ENCODE measurements at places on chromosomes 1 and 21.
A peak's percentile ranks its signal among the peaks of the same experiment; 100 is the strongest.

DNA sequence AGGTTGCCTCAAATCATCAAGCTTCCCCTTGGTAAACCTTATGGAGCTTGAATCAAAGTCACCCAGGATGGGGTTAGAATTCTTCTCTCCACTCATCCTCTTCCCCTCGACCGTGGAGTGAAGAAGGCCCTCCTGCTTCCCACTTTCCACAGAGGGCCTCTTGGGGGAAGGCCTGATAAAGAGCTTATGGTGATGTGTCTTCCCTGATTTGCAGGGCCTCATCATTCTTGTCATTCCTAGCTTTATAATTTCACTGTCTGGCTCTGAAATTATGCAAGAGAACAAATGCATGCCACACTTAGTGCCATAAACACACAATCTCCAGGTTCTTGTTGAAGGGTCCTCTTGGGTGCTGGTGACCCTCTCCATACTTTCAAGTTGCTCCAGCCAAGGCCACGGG lies 101.2 kb downstream of the HMGB4 start:
- no peak for DNase-seq

DNA sequence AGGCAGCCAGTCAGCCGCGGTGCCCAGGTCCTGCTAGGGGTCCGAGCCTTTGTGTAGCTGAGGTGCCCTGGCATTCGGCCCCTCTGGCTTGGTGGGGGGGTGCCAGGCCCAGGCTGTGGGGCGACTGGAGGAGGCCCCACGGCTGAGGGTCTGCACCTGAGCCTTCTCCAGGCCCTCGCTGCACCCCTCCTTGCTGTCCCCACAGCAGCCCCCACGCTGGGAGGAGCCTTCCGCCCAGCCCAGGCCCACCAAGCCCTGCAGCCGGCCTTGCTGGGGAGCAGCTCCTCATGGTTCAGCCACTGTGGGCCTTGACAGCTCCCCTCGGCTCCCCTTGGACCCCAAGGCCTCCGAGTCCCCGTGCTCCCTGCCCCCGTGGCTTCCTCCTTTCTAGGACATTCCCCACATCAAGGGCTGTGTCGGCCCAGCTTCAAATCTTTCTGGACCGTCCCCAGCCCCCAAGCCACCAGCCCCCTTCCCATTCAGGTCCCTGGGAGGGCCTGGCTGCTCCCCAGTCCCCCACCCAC lies 67.8 kb downstream of the MORN1 start:
- no peak for DNase-seq

DNA sequence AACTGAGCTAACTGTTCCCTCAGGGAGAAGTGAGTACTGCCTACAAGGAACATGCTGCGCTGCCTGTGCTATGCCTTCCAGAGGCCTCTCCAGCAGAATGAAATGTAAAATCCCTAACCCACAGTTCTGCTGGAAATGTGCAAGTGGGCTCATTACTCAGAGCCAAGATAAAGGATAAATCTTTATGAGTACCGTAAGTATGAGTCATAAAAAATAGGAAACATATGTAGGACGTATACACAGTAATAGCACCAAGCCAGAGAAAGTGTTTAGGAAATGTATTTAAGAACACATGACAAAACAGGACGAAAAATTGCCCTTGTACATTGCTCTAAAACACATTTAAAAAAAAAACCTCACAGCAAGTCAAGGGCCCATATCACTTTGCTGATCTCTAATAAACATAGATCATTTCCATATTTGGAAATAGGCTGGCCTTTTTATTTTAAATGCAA lies 104.6 kb downstream of the TGFBR3 start:
- DNase-seq = peak; percentile 74

DNA sequence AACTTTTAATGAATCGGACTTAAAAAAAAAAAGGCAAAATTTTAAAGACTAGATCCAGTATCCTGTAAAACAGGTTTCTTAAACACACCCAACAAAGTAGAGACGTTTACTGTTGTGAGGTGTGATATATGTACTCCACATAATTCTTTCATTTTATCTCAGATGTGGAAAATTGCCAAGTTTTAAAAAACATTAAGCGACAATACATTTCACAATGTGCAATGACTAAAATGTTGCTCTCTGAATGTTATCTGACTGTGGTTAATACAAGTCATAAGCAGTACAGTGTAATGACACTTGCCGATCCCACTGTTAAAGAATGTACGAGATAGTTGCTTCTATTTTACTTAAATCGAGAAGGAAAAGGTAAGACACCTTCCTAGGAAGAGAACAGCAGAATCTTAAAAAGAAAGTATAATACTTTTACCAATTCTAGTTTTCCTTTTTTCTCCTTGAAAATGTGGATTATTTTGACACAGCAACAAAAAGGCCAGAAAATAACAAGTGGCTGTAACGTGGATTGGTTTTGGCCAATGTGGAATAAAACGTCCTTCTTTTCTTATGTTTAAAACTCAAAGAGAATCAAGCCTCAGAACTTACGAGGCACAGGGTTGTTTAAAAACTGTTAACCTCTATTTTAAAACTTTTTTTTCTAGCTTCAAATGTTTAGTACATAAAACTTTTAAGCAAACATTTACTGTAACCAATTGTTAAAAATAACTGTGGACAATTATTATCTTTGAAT lies 51.4 kb downstream of the TP53BP2 start:
- DNase-seq = no peak

GRCh38 chr21:33292724-33293123 lies 26.6 kb downstream of the IL10RB start:
- DNase-seq = no peak

DNA sequence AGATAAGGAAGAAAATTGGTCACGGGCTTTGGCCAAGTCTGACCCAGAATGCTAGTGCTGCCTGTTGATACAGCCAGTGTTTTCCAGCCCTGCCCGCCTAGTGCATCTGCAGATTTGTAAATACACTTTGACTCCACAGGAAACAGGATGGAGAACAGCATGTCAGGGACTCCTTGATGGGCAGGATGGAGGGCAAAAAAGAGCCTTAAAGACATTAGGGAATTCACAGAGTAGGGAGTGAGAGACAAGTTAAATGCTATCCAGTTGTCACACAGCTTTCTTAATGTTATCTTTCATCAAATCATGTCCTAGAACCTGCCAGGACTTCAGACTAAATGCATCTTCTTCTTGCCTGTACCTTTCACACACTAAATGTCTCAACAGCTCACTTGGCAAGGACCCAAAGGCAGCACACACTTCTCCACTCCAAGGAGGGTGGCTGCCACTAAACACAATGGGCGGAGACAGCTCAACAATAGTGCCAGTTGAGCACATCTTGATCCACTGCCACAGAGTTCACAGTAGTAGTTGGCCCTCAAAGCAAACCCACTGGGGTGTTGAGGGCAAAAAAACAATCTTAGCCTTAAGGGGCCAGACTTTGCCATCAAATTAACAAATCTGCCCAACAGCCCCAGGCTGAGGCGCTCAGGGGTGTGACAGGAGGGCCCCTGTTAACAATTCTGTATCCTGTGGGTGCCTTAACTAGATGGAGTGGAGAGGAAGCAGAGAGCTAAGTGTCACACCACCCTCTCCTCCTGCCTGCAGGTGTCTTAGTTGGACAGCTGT lies 2.7 kb downstream of the HIVEP3 start:
- DNase-seq = peak; percentile 30

GRCh38 chr1:206106328-206107167 lies 10.6 kb downstream of the AVPR1B start:
- DNase-seq = peak; percentile 68

- DNase-seq = no peak
Observed at GRCh38 chr1:220338759-220339158, 66.5 kb upstream of the RAB3GAP2 start.

DNA sequence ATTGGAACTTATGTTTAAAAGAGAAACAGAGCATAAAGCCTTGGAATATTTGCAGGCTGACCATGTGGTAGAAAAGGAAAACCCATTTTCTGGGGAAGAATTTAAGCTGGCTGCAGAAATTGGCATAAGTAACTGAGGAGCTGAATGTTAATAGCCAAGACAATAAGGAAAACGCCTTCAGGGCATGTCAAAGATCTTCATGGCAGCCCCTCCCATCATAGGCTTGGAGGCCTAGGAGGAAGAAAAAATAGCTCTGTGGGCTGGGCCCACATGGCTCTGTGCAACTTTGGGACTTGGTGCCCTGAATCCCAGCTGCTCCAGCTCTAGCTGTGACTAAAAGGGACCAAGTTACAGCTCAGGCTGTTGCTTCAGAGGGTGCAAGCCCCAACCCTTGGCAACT lies 51.5 kb downstream of the CTH start:
- no peak for DNase-seq

- DNase-seq = no peak
Observed at GRCh38 chr1:216945538-216946080, 222.4 kb upstream of the ESRRG start.

DNA sequence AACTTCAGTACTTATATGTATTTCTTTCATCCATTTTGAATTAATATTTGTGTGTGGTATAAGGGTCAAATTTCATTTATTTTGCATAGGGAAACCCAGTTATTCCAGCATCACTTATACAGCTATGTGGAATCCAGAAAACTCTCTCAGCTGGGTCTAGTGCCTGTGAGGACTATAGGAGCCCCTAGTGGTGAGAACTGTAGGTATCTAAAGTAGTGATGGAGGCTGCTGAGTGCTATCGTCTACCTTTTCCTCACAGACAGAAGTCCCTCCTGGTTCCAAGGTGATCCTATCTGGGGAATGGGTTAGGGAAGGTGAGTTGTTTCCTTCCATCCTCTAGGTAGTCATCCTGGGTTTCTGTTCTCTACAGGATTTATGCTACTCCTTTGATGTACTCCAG lies 352.0 kb upstream of the C1orf87 start:
- DNase-seq = peak; percentile 10

DNA sequence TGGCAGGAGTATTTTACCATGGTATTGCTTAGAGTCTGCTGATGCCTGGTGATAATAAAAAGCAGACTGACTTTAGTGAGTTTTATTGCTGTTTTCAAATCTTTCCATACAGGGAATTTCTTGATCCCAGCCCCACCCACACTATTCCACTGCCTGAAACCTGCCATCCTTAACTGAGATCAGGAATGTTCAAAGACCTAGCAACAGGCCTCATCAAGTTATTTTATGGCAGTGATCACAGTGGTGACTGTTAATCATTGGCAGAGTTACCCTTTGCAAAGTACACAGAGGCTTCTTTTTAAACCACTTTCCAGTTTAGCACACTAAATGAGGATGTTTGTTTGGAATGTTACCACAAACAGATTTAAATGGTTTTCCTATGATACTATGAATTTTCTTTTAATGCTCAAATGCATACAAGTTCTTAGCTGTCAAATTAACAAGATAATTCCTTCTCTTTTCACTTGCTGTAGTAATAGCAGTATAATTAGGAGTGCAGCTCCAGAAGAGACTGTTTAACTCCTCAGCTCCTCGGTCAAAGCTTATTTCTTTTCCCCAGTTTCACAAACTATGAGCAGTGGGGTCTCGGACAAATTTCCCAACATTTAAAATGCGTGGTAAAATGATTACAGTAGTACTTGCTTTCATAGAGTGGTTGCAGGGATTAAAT lies 69.9 kb upstream of the USP25 start:
- no peak for DNase-seq

DNA sequence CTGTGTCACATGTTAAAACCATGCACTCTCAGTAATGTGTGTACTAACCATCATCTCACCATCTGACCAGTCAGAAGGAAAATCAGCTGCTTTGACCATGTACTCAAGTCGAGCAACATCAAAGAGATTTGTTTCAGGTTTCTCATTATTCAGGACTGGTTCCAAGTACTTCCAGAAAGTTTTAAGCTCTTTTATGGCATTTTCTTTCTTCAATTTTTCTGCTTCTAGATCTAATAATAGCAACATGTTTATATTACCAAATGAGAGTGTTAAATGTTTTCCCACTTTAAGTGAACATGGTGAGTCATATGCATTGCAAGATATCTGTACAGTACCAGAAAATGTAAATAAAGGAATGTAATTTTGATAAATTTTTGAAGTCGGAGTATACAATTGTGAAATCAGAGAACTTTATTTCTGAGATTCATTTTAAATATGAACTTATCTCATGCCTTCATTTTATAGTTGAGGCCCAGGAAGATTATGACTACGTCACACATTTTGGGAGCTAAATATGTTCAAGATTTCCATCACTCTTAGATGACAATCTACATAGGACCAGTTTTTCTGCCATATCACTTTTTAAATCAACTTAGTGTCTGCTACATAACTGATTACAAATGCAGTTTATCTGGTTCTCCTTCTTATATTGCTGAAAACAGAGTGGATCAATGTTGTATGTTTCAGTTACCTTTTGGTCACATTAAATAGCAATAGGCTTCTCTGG lies 87.2 kb downstream of the SPAG17 start:
- no peak for DNase-seq

- peak; percentile 23 for DNase-seq
Observed at GRCh38 chr1:19762175-19762779, 37.4 kb downstream of the TMCO4 start.

DNA sequence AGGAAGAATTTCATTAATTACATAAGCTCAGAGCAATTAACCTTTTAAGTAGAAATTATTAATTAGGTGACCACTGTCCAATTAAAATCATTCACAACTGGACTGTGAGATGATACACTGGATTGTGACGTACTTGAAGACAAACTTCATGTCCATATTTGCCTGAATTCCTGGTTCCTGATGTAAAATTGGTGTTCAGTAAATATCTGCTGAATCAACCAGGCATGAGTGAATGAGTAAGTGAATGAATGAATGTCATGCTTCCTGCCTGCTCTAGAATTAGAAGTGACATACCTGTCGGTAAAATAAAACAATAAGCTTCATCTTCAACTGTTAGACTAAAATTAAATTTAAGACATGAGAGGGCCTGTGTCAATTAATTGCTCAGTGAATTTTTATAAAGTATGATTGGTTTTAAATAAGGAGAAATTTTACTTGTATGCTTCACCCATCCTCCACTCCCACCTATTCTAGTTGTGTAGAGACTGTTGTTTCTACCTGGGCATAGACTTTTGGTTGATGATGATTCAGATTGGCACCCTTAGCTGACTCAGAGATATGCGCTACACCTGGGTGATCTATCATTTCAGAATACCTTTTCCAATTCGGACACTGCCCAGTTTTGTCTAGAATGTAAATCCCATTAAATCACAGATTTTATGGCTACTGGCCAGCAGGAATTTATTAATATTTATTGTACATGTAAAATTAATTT lies 56.9 kb upstream of the PTGS2 start:
- no peak for DNase-seq
